ENCODE measurements at places on chromosomes 1 and 21.

GRCh38 chr1:216458812-216459211, 35.6 kb upstream of the USH2A start:
- no peak for DNase-seq

GRCh38 chr1:7648761-7649384, 122.2 kb upstream of the VAMP3 start:
- DNase-seq: no peak

GRCh38 chr1:39288735-39289465, 84.4 kb downstream of the MACF1 start:
- DNase-seq: no peak

GRCh38 chr1:202411422-202411821, 62.9 kb downstream of the PPP1R12B start:
- DNase-seq: no peak

DNA sequence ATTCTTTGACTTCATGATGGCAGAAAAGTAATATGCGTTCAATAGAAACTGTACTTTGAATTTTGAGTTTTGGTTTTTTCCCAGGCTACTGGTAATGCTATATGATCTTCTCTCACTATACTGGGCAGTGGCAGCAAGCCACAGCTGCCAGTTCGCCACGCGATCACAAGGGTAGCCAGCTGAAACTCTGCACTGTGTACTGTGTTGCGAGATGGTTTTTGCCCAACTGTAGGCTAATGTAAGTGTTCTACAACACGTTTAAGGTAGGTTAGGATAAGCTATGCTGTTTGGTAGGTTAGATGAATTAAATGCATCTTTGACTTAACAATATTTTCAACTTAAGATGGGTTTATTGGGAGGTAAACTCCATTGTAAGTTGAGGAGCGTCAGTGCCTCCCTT, 123.1 kb downstream of the NRDC start:
- DNase-seq: no peak

DNA sequence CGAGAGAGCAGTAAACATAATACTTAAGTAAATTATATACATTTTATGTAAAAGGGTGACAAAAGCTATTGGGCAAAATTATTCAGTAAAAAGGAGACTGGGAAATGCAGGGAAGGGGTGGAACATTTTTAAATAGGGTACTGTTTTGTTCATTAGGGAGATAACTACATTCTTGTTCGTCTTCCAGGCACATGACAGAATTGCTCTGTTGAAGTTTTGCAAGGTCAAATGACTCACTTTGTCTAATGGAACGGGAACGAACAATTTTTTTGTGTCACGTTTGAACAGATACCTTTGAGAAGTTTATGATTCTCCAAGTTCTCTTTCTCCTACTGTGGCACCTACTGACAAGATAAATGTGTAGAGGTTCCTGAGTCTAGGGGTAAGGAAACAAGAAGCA, 382.3 kb upstream of the ZRANB2 start:
- DNase-seq: no peak

- DNase-seq: no peak
Measured at GRCh38 chr1:167339405-167339804, 118.7 kb downstream of the POU2F1 start.

DNA sequence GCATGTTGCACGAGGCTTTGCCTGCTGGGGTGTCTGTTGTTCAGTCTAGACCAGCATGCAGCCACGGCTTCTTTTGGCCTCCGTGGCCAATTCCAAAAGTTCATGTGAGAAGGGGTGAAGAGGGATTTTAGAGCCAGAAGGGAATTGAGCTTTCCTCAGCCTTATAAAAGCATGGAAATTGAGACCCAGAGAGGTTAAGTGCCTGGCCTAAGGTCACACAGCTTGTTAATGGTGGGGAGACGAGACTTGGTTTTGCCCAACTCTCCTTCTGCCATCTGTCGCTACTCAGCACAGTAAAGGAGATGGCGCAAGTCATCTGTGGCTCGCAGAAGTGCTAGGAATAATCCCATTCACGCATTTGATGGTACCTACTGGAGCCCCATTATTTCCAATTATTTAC, 25.7 kb downstream of the ZBTB18 start:
- DNase-seq: no peak

DNA sequence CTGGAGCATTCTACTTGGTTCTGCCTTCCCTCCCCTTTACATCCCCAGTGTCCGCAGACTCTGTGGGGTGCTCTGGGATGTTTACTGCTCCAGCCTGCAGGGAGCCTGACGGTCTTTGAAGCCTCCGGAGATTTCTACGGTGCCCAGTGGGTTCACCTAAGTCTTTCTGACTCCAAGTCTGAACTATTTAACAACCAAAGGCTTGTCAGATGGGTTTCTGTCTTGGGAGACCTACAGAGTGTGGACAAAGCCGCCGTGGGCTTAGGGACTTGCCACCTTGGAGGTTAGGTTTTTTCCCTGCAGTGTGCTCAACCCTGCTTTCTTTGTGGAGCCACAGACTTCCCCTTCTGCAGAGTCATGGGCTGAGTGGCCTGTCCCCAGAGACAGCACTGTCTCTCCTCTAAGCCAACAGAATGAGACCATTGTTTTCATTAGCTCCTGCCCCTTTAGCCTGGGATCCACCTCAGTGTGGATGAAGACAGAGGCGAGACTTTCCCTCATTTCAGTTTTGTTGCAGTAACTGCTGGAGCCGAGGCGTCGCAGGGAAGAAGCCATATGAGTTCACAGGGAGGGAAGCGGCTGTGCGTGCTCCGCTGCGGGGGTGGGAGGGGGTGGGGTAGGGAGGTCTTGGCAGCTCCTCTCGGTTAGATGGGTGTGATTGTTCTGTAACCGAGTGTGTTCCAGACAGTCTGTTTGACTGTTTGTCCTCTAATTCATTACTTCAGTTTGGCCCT, 120.7 kb downstream of the CNIH3 start:
- no peak for DNase-seq

- DNase-seq: no peak
Measured at GRCh38 chr1:19009126-19009881, 52.8 kb upstream of the IFFO2 start.

DNA sequence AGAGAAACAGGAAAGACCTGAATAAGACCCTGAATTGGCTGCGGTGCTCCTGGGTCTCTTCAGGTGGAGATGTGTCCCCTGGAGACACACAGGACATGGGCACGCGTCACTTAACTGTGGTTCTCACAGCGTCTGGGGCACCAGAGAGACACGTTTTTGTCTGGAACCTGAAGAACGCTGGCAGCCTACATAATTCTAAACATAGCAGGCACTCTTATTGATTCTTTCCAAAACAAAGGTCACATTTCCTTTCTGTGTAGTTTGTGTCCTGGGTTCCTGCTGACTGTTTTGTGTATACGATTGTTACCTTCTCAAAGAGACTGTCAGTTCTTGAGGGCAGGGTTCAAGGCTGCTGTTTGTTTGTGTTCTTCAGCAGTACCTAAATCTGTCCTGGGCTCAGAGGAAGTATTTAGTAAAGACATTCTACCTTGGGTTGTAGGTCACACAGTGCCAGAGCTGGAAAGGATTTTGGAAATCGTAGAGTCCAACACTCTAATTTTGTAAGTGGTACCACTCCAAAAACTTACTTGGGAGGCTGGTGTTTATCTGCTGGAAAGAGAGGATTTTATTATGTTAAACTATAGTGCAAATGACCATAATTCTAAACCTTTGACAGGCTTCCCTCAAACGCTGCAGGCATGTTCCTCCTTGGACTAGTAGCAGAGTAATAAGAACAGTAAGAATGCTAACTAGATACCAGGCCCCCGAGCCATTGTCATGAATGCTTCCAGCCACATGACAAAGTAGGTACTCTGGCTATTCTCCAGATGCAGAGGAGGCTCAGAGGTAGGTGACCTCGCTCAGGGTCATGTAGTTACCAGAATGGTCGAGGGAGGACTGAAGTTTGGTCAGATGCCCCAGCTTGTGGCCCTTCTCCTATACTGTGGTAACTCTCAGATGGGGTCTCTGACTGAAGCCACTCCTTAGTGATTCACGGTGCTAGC, 164.3 kb downstream of the DHRS3 start:
- no peak for DNase-seq

DNA sequence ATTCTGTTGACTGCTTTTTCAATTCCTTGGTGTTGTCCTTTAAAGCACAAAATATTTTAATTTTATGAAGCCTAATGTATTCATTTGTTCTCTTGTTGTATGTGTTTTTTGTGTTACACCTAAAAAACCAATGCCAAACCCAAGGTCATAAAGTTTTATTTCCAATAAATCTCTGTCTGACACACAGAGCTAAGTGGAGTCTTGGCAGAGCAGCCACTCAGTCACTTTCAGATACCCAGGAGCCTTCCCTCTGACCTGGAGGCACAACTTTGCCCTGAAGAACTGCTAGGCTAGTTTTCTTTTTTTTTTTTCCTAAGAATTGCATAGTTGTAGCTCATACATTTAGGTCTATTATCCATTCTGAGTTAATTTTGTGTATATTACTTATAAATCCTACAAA, 71.2 kb upstream of the BCL9 start:
- DNase-seq: no peak

GRCh38 chr21:15534450-15534886, 195.3 kb upstream of the USP25 start:
- no peak for DNase-seq

DNA sequence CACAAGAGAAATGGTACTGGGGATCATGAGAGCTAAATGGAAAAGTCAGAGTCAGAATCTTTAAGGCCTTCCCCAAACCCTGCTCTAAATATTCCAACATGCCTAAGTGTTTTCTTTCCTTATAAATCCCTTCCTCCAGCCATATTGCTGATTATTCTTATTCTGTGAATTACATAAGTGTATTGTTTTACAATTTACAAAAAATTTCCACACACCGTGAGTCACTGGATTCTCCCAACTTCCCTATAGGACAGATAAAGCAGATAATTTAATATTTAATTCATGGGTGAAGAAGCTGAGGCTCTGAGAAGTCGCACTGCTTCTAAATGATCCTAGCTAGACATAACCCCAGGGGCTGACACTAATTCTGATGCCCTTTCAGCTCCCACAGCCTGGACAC, 243.3 kb upstream of the JUN start:
- no peak for DNase-seq

- DNase-seq: no peak
Measured at GRCh38 chr21:40158366-40158765, 291.1 kb downstream of the PCP4 start.

- no peak for DNase-seq
Measured at GRCh38 chr1:11062965-11063401, 3.2 kb upstream of the SRM start.

DNA sequence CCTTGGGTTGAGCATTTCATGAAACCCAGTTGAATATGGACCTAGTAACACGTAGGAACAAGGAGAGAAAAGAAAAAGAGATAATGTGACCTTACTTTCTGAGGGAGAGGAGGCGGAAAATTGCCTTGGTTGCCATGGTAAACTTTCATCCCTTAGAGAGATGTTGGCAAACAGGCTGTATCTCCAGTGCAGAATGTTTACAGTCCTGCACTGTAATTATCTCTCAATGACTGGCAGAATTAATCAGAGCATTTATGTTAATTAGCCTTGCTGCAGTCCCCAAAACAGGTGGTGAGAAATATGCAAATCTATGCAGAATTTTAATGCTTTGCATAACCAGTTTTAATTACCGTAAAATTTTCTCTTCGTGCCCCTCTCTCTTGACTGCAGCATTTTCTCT, 147.3 kb downstream of the CD247 start:
- DNase-seq: no peak

GRCh38 chr1:218030846-218031245, 254.2 kb upstream of the RRP15 start:
- DNase-seq: no peak

GRCh38 chr1:75732703-75733102, 8.2 kb downstream of the ACADM start:
- no peak for DNase-seq

DNA sequence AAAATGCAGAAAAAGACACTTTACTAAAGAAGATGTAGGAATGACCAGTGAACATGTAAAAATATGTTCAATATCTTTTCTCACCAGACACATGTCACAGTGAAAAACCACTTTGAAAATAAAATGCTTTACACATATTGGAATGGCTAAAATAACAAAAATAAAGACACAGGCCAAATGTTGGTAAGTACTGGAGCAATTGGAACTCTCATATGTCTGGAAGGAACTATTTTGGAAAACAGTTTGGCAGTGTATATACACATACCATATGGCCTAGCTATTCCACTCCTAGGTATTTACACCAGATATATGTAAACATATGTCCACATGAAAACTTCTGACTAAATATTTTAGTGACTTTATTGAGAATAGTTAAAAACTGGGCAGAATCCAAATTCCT, 927.2 kb downstream of the BRINP3 start:
- no peak for DNase-seq

GRCh38 chr1:25204797-25205480, 27.4 kb downstream of the SYF2 start:
- no peak for DNase-seq

DNA sequence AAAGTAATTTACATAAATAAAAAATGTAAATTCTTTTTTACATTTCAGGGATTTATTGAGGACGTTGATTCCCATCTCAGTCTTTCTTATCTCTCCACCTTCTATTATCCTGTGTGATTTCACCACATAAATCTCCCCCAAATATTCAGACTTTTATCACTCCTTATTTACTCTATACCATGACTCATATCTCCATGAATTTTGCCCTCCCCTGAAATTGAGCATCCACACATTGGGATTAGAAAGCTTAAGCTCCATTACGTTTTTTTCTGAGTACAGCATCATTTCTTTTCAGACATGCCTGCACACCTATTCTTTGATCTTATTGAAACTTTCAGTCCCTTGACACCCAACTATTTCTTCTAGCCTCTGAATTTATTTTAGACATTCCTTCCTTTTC, 111.2 kb downstream of the IFI44 start:
- DNase-seq: no peak

- DNase-seq: no peak
Measured at GRCh38 chr1:29497395-29498125, 261.2 kb downstream of the PTPRU start.

- no peak for DNase-seq
Measured at GRCh38 chr1:174448531-174448883, 743 bp downstream of the GPR52 start.
